ENCODE measurements at places on chromosomes 16 and 17.

GRCh38 chr16:50294955-50295354 is 28.6 kb downstream of the ADCY7 start:
- DNase-seq, result no peak

DNA sequence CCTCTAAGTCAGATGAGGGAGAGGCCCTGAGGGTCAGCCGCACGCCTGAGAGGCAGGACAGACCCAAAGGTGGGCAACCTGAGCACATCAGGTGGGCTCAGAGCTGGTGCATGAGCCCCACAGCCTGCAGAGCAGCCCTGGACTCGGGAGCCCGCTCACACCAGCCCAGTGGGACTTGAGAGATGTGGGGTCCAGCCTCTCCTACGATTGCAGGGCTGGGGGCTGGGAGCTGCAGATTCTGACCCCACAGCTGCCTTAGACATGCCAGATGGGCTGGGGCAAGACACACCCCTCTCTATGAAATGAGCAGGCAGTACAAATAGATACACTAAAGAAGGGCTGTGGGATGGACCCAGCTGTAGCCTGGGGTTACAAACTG is 77.1 kb upstream of the RBL2 start:
- no peak for DNase-seq

DNA sequence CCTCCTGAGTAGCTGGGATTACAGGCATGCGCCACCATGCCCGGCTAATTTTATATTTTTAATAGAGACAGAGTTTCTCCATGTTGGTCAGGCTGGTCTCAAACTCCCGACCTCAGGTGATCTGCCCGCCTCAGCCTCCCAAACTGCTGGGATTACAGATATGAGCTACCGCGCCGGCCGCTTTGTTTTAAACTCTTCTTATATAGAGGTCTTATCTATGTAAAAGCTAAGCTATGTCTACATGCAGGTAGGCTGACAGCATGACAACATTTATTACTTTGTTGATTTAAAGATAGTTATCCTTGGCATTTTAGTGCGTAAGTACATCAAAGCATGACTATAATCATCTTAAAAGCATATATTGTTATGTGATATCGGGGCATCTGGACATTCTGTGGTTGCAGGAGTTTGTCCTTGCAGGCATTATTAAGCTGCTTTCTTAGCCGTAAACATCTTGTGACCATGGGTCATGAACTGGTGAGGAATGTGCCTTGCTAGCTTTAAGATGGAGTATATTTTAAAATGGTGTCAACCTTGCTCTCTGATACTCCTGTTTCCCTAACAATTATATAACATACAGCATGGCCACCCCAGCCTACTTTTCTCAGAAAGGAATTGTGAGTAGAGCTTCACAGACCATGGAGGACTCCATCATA is 45.8 kb upstream of the TAOK1 start:
- no peak for DNase-seq

GRCh38 chr16:88872650-88873331 is 6.3 kb upstream of the PABPN1L start:
- no peak for DNase-seq

DNA sequence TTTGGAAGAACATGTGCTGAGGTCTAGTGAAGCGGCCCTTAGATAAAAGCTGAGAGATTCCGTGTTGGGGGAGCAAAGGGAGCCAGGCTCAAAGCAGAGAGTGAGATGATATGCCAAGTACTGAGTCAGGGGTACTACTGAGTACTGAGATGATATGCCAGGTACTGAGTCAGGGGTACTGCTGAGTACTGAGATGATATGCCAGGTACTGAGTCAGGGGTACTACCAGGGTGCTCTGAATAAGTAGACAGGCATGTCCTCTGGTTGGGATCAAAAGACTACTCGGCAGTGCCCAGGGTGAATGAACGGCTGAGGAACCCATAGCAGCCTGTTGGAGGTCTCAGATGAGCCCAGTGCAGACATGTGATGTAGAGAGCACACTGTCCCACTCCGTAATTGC is 239.0 kb downstream of the SOX9 start:
- no peak for DNase-seq

GRCh38 chr16:17432901-17433576 is 37.7 kb downstream of the XYLT1 start:
- DNase-seq, result no peak

GRCh38 chr17:64615028-64615677 is 47.0 kb downstream of the SMURF2 start:
- DNase-seq, result no peak

DNA sequence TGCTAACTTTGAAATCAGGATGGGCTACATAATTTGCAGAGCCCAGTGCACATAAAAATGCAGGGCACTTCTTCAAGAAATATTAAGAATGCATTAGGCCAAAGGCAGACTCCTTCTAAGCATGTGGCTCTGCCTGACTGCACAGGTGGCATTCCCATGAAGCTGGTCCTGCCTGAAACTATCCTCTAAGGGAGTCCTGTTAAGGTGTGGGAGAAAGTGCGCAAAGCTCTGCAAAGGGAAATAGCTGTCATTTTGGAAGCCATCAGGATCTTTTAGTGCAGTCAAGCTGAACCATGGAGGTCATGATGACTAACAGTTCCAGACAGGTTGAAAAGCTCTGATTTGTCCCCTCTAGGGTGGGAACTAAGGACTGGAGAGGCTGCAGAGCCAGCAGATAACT is 41.9 kb upstream of the CRHR1 start:
- DNase-seq, result no peak

GRCh38 chr16:8623634-8624033 is 2.1 kb downstream of the METTL22 start:
- no peak for DNase-seq

- DNase-seq, result no peak
Measured at GRCh38 chr17:69444023-69444422, 29.5 kb downstream of the MAP2K6 start.

GRCh38 chr16:9706217-9706836 is 475.9 kb downstream of the GRIN2A start:
- no peak for DNase-seq

DNA sequence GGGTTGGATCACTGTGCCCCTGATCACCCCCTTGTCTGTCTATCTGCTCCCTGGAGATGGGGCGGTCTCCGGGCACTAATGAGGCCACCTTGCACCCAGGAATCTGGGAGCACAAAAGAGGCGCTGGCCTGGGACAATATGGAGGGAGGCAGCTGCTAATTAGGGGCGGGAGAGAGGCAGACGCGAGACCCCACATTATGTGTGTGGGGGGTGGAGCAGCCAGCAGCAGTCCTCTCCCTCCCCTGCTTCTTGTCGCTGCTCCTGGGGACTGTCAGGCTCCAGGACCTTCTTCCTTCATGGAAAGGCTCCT is 324 bp upstream of the HCRT start:
- no peak for DNase-seq

GRCh38 chr17:69597898-69598692 is 183.6 kb downstream of the MAP2K6 start:
- DNase-seq, result no peak

GRCh38 chr16:28003021-28003865 is 60.3 kb downstream of the GSG1L start:
- no peak for DNase-seq

- no peak for DNase-seq
Measured at GRCh38 chr17:1999557-2000251, 25.4 kb downstream of the RTN4RL1 start.

- no peak for DNase-seq
Measured at GRCh38 chr17:47225436-47225858, 16.3 kb downstream of the MYL4 start.

DNA sequence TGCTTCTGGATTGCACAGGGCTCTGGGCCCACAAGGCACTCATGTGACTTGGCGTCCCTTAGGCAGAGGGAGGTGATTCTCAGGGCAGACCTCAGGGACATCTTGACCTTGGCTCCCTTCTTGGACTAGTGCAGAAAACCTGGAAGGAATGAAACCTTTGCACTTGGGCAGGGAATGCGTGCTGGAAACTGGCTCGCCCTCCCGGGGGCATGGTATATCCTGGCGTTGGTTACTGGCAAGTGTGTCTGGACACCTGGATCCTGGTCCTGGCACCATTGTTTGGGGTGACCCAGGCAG is 63.5 kb upstream of the LGALS9 start:
- DNase-seq, result no peak
